Effector memory CD4-positive, alpha-beta T cell (primary cell): ENCODE measurements at places on chromosomes 6 and 20.

- no peak for DNase-seq
Measured at GRCh38 chr6:42225029-42225339, 7.3 kb upstream of the MRPS10 start.

DNA sequence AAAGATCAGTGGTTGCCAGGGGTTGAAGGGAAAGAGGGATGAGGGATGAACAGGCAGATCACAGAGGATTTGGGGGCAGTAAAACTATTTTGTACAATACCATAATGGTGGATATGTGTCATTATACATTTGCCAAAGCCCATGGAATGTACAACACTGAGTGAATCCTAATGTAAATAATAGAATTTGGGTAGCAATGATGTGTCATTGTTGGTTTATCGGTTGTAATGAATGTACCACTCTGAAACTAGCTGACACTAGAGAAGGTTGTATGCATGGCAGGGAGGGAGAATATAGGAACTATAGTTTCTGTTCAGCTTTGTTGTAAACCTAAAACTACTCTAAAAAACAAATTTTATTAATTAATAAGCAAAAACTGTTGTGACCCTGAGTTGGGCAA lies 17.8 kb upstream of the ASF1A start:
- DNase-seq: no peak

DNA sequence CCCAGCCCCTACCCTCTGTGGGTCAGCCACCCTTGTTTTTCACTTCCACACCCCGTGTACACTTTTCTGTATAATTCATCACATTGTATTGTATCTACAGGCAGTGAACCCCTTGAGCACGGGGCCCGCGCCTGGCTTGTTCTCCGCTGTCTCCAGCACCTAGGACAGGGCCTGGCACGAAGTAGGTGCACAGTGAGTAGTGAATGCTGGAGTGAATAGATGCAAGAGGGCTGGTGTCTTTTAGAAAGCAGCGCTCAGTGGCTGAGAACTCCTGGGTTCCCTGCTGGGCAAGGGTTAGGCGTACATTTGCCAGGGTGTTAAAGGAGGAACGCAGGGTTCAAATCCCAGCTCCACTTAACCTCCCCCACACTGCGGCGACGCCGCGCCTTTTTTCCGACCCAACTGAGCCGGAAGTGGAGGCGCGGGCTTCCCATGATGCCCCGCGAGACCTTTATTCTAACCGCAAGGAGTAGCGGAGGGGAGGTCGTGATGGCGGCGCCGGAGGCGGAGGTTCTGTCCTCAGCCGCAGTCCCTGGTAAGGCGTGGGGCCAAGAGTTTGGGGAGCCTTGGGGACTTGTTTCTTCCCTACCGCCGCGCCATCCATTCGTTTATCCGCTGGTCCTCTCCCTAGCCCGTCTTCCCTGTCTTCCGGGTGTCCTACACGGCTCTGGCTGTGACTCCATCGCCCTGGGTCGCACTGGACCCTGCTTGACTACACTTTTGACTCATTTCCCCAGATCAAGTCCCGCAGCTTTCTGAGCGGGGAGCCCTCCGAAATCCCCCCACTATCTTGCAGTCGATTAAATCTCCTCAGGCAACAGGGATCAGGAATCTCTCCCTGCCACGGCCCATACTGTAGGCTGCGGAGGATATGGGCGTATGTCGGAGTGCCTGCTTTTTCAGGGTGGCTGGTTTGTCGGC lies at the start of gene MAD2L1BP:
Gene MAD2L1BP, plus strand, starts transcription at position 454 of the 921 bp plus-strand sequence. Its CDS starts 36 bp downstream, at position 490.
- peak; percentile 79 for DNase-seq

- DNase-seq: no peak
Measured at GRCh38 chr6:160959726-160960435, 31.7 kb upstream of the MAP3K4 start.

DNA sequence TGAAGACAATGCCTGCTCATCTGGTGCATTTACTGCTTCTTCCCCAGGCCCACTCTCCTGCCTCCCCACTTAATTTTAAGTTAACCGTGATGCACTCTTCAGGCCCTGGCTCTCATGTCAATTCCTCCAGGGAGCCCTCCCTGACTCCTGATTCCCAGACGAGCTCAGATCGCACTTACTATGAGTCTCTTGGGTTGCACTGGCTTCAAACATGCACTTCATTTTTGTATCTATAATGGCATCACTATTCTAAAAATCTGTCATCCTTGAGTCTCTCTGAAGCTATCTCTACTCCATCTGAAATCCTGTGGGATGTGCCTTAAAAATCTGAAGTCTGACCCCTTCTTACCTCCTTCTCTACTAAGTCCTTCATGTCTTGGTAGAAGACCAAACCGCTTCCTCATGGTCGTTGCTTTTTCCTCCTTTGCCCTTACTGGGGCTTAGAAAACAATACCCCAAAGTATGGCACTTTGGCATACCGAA lies 24.7 kb downstream of the COX4I2 start:
- no peak for DNase-seq

GRCh38 chr6:43268355-43268700 lies 25.0 kb downstream of the TTBK1 start:
- no peak for DNase-seq

GRCh38 chr6:65650086-65650485 lies 56.9 kb downstream of the EYS start:
- no peak for DNase-seq

GRCh38 chr20:3811467-3812258 lies 8.7 kb upstream of the AP5S1 start:
- DNase-seq: peak; percentile 87

GRCh38 chr6:100504786-100505737 lies 40.3 kb upstream of the SIM1 start:
- DNase-seq: no peak

- DNase-seq: no peak
Measured at GRCh38 chr6:112281821-112282615, 27.7 kb upstream of the LAMA4 start.

- peak; percentile 76 for DNase-seq
Measured at GRCh38 chr6:158817728-158818580, 1.2 kb downstream of the EZR start.

- DNase-seq: no peak
Measured at GRCh38 chr6:5723841-5724691, 282.7 kb downstream of the NRN1 start.

DNA sequence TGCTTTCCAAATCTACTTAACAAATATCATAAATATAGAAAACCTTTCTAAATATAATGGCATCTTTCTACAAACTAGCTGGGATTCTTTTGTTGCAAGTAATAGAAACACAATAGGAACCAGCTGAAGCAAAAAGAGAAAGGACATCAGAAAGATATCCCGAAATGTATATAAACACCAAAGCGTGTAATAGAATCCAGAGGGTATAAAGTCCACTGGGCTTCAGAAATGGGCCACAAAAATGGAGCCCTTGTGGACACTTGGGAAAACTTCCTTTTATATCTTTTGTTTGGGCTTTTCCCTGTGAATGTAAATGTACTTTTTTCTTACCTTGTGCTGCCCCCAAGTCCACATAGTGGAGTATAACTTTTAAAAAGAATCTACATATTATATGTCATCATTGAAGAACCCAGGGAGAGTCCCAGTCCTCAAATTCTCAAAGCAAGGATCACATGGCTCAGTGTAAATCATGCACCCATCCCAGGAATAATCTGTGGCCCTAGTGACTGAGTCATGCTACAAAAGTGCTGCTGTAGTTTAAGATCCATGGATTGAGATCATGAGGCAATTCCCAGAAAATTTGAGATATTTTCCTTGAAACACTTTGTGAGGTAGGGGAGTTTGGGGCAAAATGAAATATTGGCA lies 457.0 kb downstream of the EPM2A start:
- DNase-seq: no peak

DNA sequence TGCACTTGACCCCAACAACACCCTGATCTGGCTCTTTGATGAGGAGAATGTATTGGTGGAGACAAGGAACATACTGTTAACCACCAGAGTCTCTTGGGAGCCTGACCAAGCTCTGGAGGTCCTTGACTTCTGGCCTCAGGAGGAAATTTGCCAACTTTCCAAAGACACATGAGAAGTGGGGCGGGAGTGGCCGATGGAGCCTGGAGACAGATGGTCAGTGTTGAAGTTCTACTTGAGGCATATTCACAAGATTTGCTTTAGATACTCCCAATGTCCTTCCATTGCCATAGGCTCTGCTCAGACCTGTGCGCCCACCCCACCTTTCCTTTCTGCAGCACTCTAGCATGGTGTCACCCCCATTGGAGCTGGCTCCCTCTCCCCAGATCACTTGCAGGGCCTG lies 241.0 kb downstream of the SLC24A3 start:
- no peak for DNase-seq

DNA sequence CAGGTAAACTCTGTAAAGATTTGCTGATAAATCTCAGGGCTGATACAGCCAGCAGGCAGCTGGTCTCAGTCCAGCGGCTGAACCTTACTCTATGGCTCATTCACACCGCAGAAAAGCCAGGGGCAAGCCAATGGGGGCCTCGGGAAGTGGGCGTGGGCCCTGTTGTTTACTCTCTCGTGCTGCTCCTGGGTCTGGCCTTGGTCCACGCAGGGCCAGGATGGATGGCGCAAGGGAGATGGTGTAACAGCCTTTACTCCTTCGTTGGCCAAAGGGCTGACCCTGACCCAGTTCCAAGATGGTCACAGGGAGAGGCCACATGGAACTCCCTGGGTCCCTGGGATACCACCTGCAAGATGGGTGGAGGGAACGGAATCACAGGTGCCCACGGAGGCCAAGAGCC lies 16.2 kb downstream of the KCNK17 start:
- no peak for DNase-seq

DNA sequence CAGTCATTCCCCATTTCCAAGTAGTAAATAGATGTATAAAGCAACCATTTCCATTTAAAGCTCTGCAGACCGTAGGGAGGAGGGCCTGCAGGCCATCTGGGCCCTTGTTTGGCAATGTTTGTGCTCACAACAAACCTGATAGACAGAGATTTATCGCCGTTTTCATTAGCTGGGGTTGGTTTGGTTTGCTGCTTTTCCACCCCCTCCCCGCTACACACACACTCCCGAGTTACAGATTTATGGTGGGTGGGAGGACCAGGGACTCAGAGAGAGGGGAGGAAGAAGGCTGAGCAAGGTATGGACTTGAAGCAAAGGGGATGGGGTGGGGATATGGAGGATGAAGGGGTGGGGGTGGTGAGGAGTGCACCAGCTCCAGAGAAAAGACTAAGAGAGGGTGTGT lies 36.6 kb upstream of the FOXP4 start:
- no peak for DNase-seq

- DNase-seq: no peak
Measured at GRCh38 chr6:125110056-125110455, 43.5 kb upstream of the TPD52L1 start.

DNA sequence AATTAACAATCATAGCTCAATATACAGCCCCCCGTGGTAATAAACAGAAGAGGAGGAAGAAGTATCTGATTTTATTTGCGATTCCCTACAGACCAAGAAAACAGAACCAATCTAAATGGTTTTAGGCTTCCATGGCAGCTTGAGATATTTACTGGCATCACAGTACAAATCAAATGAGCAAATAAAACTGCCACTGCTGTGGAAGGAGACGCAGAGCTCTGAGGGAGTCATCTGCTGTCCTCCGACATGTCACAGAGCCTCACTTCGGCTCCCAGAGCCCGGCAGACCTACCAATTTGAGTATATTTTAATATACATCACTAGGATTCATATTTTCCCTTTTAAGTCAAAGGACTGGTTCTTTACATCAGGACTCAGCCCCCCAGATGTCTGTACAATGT lies 145.2 kb upstream of the KCNQ5 start:
- DNase-seq: no peak

DNA sequence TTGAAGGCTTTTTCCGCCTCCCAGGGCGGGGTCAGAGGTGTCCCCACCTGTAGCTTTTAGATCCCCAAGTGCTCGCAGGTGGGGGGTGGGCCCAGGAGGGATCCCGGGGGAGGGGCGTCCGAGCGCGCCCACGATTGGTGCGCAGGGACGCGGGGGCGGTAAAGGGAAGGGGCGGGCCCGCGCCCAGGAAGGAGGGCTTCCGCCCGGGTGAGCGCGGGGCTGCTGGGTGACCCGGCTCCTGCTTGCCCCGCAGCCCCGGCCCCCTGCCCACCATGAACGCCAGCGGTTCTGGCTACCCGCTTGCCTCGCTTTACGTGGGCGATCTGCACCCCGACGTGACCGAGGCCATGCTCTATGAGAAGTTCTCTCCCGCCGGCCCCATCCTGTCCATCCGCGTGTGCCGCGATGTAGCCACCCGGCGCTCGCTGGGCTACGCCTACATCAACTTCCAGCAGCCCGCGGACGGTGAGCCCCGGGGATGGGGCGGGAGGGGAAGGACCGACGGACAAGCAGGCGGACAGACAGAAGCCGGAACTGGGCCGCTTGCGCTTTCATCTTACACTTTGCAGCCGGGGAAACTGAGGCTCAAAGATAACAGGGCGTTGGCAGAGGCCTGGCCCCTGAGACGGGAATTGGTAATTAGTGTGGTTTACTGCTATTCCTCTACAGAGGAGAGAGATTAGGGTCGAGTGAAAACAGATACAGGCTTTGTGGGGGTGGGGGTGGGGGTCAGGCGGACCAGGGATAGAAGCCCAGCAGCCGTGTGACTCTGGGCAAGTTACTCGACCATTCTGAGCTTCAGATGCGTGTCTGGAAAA lies at the start of gene PABPC1L:
Gene PABPC1L, plus strand, starts transcription at position 189 of the 818 bp plus-strand sequence. Its CDS starts 84 bp downstream, at position 273.
- peak; percentile 73 for DNase-seq

DNA sequence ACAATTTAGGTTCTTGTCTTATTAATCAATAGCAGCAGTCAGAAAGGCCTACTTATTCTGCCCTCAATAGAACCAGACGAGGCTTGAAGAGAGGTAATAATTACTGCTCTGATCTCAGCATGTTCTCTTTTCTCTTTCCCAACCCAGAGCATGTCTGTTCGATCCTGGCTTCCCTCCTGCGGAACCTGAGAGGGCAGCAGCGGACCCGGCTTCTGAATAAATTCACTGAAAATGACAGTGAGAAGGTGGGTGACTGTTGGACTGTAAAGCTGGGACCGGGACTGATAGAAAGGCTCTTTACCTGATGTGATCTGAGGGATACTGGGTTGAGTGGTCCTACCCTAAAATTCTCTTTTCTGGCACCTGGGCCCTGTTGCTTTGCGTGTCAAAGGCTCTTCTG lies 63.0 kb upstream of the VSTM2L start:
- DNase-seq: no peak

DNA sequence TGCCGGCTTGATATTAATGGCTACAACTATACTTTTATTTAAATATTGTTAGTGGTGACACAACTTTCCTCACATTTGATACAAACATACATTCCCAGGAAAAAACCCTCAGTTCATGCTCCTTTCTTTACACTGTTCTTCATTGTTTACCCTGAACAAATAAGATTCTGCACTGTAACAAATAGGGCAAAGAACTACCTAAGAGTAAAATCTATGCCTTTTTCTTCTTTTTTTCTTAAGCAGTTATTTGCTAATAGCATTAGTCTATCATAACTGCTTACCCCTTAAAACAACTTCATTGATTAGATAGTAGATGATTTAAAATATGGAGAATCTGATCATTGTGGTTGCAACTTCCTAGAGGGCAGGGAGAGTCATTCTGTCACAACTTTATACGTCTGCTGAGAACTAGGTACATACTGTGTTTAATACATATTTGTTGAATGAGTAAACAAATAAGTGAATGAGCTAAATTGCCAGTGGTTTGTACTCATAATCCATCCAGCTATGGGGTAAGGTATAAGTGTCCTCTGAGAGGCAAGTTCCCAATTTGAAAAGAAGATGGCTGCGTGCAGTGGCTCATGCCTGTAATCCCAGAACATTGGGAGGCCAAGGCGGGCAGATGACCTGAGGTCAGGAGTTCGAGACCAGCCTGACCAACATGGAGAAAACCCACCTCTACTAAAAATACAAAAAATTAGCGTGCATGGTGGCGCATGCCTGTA lies 161.0 kb downstream of the CDK19 start:
- DNase-seq: no peak
